ENCODE measurements at places on chromosomes 1 and 21. TPM values are rescaled to one million over a fixed set of nuclear protein-coding genes. Genes with fewer than 3 reads are reported as not detected.
A peak's percentile ranks its signal among the peaks of the same experiment; 100 is the strongest.

DNA sequence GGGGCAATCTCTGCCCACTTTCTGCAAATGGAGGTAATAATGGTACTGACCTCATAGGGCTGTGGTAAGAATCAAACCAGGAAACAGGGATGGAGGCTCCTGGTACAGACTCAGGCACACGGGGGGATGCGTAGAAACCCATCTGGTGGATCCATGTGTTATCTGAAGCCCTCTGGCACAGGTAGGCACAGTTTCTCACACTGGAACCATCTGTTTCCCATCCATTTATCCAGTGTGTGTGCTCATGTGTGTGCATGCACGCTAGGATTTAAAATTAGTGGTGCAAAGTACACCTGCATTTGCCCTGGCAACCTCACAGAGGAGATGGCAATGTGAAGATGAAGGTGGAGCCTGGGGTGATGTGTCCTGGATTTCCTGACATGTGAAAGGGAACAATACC, 103.3 kb downstream of the RAVER2 start:
- no peaks in the 10 kb centered on the region for H3K27me3 ChIP-seq
- no peak overlapping the region for H3K4me3 ChIP-seq
- no peak for DNase-seq
- peaks cover 91% of the 10 kb centered on the region for H3K36me3 ChIP-seq

The FLG2 gene
- total RNA-seq, result 1,456 TPM

DNA sequence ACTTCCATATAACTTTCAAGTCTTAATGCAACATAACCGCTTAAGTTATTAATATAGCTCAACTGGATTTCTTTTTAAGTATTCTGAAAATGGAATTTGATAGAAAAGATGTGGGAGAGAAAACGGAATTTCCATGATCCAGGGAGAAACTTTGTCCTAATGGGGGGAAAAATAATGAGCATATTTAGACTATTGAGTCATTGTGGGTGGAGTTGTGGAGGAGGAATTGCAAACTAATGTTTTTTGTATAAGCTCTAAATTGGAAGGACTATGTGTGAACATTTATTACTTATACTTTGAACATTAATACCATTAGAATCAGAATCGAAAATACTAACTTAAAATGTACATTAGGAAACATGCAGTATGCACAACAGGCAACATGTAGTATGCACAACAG, 159.9 kb upstream of the NEGR1 start:
- H3K27ac ChIP-seq, result no peak overlapping the region
- no peaks in the 10 kb centered on the region for H3K27me3 ChIP-seq
- no peak for DNase-seq
- no peaks in the 10 kb centered on the region for H3K36me3 ChIP-seq
- H3K4me3 ChIP-seq, result no peak overlapping the region
- H3K4me1 ChIP-seq, result no peaks in the 10 kb centered on the region

The TMEM52 gene
- total RNA-seq, result 2.2 TPM

The CFAP57 gene
- not detected for total RNA-seq

GRCh38 chr1:30757352-30758120, at the start of gene LAPTM5:
TSS of gene LAPTM5 (minus strand) at chr1:30757774. CDS start at chr1:30757745, 29 bp downstream.
- H3K27me3 ChIP-seq, result no peaks in the 10 kb centered on the region
- H3K36me3 ChIP-seq, result no peaks in the 10 kb centered on the region
- DNase-seq, result no peak

GRCh38 chr1:35505911-35506798, 51.0 kb downstream of the KIAA0319L start:
- no peaks in the 10 kb centered on the region for H3K27me3 ChIP-seq
- H3K27ac ChIP-seq, result no peak overlapping the region
- no peak overlapping the region for H3K4me3 ChIP-seq
- no peak for DNase-seq
- H3K36me3 ChIP-seq, result no peaks in the 10 kb centered on the region
- H3K4me1 ChIP-seq, result peaks cover 30% of the 10 kb centered on the region

- H3K27me3 ChIP-seq, result peaks cover 4% of the 10 kb centered on the region
- peaks cover 12% of the 10 kb centered on the region for H3K4me1 ChIP-seq
- no peaks in the 10 kb centered on the region for H3K36me3 ChIP-seq
- no peak overlapping the region for H3K27ac ChIP-seq
- DNase-seq, result no peak
- H3K4me3 ChIP-seq, result no peak overlapping the region
Measured at GRCh38 chr1:115430441-115431158, 92.6 kb upstream of the NGF start.

- no peaks in the 10 kb centered on the region for H3K27me3 ChIP-seq
- H3K36me3 ChIP-seq, result no peaks in the 10 kb centered on the region
- H3K4me1 ChIP-seq, result peaks cover 12% of the 10 kb centered on the region
- H3K27ac ChIP-seq, result no peak overlapping the region
- no peak for DNase-seq
Measured at GRCh38 chr1:94527447-94528031, 14.0 kb downstream of the F3 start.

GRCh38 chr1:13792419-13792818, 92.4 kb downstream of the PRDM2 start:
- H3K36me3 ChIP-seq, result peaks cover 21% of the 10 kb centered on the region
- H3K4me1 ChIP-seq, result no peaks in the 10 kb centered on the region
- H3K27me3 ChIP-seq, result no peaks in the 10 kb centered on the region
- no peak for DNase-seq
- peak overlapping the region; percentile 17 for H3K27ac ChIP-seq
- no peak overlapping the region for H3K4me3 ChIP-seq

DNA sequence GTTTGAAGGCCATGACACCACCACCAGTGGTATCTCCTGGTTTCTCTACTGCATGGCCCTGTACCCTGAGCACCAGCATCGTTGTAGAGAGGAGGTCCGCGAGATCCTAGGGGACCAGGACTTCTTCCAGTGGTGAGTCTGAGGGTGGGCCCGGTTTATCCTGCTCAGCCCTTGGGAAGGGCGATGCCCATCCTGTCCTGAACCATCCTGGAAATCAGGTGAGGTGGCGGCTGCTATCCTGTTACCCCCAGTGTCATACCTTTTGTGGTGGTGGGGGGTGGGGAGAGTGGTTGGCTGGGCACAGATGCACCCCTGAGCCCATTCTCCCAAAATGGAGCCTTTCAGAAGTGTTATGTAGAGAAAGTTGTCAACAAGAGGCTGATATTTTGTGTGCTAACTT, 16.3 kb downstream of the CYP4B1 start:
- H3K36me3 ChIP-seq, result peaks cover 74% of the 10 kb centered on the region
- H3K27ac ChIP-seq, result no peak overlapping the region
- H3K4me3 ChIP-seq, result no peak overlapping the region
- no peaks in the 10 kb centered on the region for H3K4me1 ChIP-seq

DNA sequence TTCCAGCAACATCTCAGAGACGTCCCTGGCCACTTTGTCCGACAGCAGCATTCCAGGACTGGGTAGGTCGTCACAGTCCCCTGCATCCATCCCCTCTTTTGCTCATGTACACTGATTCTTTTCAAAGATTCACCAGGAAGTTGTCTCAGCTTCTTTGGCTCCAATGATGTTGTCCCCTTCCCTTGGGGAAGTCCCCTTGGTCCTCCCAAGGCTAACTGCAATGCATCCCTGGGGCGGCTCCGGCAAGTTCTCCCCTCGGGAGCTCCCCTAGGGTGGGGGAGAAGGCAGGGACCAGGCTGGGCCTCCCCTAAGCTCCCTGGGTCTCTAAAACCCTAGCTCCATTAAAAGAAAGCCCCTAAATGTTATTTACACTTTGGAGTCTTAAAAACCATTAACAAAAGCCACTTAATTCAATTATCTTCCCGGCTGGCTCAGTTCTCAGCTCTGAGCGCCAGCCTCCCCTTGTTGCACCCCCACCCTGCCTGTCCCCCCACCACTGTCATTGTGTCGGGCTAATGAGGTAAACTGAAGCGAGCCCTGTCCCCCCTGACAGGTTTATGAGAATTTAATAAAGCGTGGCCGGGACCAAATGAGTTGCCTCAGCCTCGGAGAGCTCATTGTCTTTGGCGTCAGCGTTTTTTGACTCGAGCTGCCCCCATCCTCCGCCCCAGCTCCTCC, 25.3 kb downstream of the KNCN start:
- H3K36me3 ChIP-seq, result no peaks in the 10 kb centered on the region
- H3K27ac ChIP-seq, result no peak overlapping the region
- peaks cover 24% of the 10 kb centered on the region for H3K27me3 ChIP-seq
- no peak for DNase-seq
- H3K4me3 ChIP-seq, result no peak overlapping the region

The TMEM269 gene
- 0.17 TPM for total RNA-seq

The FAM110D gene
- total RNA-seq, result 2.8 TPM

DNA sequence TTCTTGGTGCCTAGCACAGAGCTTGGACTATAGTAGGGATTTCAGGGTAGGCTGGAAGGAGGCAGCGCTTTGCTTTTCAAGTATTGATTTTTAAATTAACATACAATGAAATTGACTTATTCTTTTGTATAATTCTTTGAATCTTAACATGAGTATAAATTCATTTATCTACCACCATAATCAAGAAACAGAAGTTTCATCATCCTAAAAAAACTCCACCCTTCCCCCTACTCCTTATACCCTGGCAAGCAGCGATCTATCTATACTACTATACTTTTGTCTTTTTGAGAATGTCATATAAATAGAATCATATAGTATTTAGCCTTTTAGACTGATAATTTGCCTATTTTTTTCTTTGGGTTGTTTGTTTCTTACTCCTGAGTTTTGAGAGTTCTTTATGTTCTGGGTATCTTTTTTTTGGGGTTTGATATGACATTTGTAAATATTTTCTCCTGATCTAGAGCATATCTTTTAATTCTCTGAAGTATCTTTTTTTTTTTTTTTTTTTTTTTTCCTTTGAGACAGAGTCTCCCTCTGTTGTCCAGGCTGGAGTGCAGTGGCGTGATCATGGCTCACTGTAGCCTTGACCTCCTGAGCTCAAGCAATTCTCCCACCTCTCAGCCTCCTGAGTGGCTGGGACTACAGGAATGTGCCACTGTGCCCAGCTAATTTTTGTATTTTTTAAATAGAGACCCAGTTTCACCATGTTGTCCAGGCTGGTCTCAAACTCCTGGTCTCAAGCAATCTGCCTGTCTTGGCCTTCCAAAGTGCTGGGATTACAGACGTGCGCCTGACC, 6.4 kb downstream of the RPS6KC1 start:
- H3K4me3 ChIP-seq, result no peak overlapping the region
- H3K27me3 ChIP-seq, result no peaks in the 10 kb centered on the region
- H3K36me3 ChIP-seq, result no peaks in the 10 kb centered on the region
- DNase-seq, result no peak
- no peak overlapping the region for H3K27ac ChIP-seq

The THEM5 gene
- total RNA-seq, result 62.8 TPM

GRCh38 chr1:155598842-155599331, 11.1 kb upstream of the MSTO1 start:
- DNase-seq, result no peak
- H3K36me3 ChIP-seq, result no peaks in the 10 kb centered on the region
- H3K4me3 ChIP-seq, result peak overlapping the region; percentile 30
- H3K27ac ChIP-seq, result no peak overlapping the region
- H3K27me3 ChIP-seq, result no peaks in the 10 kb centered on the region

The KIF21B gene
- 1.1 TPM for total RNA-seq

GRCh38 chr1:213649373-213649772, 338.4 kb upstream of the PROX1 start:
- H3K27ac ChIP-seq, result no peak overlapping the region
- H3K27me3 ChIP-seq, result peaks cover 6% of the 10 kb centered on the region

DNA sequence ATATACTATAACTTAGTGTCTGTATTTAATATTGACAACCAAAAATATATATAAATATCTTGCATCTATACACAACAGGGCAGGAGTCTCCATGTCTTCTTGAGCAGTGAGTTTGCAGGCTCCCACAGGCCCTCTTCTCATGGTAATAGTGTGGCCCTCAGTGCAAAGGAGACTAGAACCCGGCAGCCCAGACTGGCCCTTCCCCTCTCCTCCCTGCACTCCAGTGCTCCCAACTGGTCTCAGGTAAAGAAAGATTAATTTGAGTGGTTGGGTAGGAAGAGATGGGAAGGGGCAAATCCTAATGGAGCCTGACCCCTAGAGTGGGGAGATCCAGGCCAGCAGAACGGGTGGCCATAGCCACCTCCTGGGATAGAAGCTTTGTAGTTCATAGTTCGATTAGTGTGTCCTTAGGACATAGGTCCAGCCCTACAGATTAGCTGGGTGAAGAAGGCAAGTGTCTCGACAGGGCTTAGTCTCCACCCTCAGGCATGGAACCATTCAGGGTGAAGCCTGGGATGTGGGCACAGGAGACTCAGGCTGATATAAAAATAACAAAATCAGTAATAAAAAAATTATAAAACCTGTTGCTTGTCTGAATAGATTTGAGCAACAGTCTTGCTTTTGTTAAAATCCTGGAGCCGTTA, 32.3 kb downstream of the SLC2A1 start:
- no peak overlapping the region for H3K27ac ChIP-seq
- DNase-seq, result peak; percentile 10
- H3K36me3 ChIP-seq, result peaks cover 53% of the 10 kb centered on the region
- H3K4me1 ChIP-seq, result peaks cover 31% of the 10 kb centered on the region
- H3K27me3 ChIP-seq, result no peaks in the 10 kb centered on the region
- no peak overlapping the region for H3K4me3 ChIP-seq

The SLC25A34 gene
- total RNA-seq, result 1.3 TPM

- H3K27ac ChIP-seq, result no peak overlapping the region
- no peaks in the 10 kb centered on the region for H3K4me1 ChIP-seq
- H3K4me3 ChIP-seq, result no peak overlapping the region
- no peaks in the 10 kb centered on the region for H3K36me3 ChIP-seq
- no peak for DNase-seq
Measured at GRCh38 chr1:20377516-20378270, 87.0 kb downstream of the VWA5B1 start.

- no peaks in the 10 kb centered on the region for H3K36me3 ChIP-seq
- no peak overlapping the region for H3K4me3 ChIP-seq
- peaks cover 12% of the 10 kb centered on the region for H3K4me1 ChIP-seq
Measured at GRCh38 chr1:214216021-214216420, 64.9 kb upstream of the SMYD2 start.

- H3K4me3 ChIP-seq, result no peak overlapping the region
- peaks cover 49% of the 10 kb centered on the region for H3K4me1 ChIP-seq
- H3K27ac ChIP-seq, result peak overlapping the region; percentile 52
- no peaks in the 10 kb centered on the region for H3K36me3 ChIP-seq
- no peak for DNase-seq
- H3K27me3 ChIP-seq, result no peaks in the 10 kb centered on the region
Measured at GRCh38 chr1:161092621-161093028, 3.3 kb upstream of the NECTIN4 start.

GRCh38 chr1:177384461-177384860, 213.7 kb downstream of the BRINP2 start:
- no peak overlapping the region for H3K4me3 ChIP-seq
- H3K36me3 ChIP-seq, result no peaks in the 10 kb centered on the region
- no peaks in the 10 kb centered on the region for H3K4me1 ChIP-seq
